Activated T-cell treated with anti-CD3 and anti-CD28 coated beads, Interleukin-2, amount 50 U/mL, for 1 hour (primary cell): ENCODE measurements at places on chromosomes 1 and 21.

GRCh38 chr1:38231941-38232340 is 185.3 kb upstream of the POU3F1 start:
- DNase-seq: no peak

DNA sequence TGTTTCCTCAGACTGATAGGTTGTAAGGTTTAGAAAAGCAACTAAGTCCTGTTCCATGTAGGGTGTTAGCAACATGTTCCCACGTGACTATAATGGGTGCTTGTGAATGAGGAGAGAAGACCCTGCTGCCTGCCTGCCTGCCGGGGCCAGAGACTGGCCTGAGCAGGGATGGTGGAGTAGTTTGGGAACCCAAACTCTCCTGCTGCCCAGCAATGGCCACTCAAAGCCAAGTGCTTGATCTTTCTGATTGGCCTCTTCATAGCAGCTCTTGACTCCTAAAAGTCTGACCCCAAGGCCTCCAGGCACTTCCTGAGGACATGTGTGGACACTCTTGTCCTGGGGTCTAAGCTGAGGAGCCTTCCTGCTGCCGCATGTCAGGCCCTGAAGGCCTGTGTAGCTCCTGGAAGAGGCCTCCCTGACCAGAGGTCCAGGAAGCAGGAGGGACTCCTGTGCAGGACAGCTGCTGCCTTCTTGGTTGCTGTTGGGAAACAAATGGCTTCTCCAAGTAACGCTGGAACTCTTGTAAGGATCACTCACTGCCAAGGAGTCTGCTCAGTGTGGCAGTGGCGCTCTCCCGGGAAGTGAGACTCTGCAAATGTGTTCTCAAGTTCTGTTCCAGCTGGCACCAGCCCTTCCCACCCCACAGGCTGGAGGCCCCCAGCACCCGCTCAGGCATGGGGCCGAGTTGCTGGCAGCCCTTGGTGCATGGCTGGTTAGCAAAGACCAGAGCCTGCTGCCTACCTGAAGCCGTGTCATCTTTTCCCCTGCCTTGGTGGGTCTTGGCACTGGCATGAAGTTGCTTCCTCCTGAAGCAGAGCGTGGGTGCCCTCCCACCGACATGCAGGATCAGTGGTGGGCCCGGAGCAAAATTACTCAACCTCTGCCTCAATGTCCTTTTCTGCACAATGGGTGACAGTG is 35.5 kb downstream of the MAN1C1 start:
- DNase-seq: no peak

DNA sequence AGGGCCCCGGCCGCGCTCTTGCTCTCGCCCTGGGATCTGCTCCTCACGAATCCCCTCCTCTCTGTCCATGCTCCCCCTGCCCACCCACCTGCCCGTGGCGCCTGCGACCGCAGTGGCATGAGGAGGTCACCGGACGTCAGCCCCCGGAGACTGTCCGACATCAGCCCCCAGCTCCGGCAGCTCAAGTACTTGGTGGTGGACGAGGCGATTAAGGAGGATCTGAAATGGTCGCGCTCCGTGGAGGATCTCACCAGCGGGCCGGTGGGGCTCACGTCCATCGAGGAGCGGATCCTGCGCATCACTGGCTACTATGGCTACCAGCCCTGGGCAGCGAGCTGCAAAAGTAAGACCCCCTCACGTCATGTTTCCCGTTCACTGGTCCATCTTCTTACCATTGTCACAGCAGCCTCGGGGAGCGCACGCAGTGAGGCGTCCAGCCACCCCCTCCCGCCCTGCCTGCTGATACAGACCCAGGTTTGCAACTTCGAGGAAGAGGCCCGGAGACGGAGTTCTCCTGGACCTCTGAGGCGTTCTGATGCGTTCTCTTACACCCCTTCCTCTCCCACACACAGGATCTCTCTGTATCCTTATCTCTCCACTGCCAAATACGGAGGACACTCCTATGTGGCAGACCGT is 1.1 kb downstream of the SLC35F3 start:
- DNase-seq: no peak

- no peak for DNase-seq
Measured at GRCh38 chr1:46043458-46044017, 88.9 kb downstream of the PIK3R3 start.

- no peak for DNase-seq
Measured at GRCh38 chr1:65054481-65054880, 88.1 kb upstream of the JAK1 start.

DNA sequence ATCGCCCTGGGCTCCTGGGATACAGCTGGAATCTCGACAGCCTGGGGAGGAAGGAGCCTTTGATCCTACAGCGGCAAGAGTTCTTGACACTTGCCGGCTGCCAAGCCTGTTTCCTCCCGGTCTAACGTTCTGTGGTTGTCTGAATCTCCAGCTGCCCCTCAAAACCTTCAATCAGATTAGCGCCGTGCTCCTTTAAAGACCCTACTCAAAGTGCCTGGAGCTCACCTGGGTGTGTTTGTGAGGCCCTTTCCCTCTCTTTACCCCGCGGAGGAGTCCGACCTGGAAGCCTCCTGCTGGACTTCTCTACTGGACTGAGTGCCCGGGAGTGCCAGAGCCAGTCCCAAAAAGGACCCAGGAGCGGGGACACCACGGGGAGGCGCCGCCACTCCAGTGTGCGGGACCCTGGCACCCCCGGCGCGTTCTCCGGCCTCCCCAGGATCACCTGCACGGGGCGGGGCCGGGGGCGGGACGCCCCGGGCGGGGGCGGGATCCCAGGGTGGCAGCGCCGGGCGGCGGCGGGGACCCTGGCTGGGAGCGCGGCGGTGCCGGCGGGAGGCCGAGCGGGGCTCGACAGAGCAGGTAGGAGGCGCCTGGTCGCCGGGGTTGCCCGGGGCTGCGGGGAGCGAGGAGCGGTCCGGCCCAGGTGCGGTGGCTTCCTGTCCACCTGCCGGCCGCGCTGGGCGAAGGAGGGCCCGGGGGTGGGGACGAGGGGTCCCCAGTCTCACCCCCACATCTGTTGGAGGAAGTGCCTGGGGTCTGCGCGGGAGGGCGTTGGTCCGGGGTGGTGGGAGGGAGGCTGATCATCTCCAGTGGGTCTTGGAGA is at the start of gene NCMAP:
Gene NCMAP, plus strand, starts transcription at position 497 of the 823 bp plus-strand sequence. CDS start 39,344 bp downstream, outside the sequence.
- peak; percentile 77 for DNase-seq

- no peak for DNase-seq
Measured at GRCh38 chr1:224106568-224107281, 7.2 kb upstream of the FBXO28 start.

- DNase-seq: no peak
Measured at GRCh38 chr1:95604771-95605170, 370.8 kb downstream of the RWDD3 start.
